ENCODE measurements at places on chromosomes 2 and 18.
A peak's percentile ranks its signal among the peaks of the same experiment; 100 is the strongest.

DNA sequence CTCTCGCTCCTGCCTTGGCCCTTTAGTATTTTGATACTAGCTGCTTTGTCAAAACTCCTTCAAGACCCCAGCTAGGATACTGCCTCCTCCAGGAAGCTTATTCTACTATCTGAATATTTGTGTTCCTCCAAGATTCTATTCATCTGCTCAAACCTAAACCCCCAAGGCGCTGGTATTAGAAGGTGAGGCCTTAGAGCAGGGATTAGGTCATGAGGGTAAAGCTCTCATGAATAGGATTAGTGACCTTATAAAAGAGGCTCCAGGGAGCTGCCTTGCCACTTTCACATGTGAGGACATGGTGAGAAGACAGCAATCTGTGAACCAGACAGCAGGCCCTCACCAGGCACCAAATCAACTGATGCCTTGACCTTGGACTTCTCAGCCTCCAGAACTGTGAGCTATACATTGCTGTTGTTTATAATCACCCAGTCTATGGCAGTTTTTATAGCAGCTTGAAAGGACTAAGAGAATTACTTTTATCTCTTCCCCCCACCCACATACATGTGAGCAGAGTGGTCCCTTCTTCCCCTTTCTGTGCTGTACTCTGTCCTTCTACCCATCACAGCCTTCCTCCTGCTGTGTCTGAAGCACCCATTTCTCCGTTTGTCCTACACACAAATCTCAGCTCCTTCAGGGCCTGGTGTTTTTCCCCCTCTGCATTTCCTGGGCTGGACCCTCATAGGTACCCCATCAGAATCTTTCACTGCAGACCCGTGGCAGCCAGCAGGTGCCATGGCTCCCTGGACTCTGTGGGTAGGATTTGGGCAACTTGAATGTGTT lies 54.5 kb downstream of the HS1BP3 start:
- peak; percentile 6 for DNase-seq

- DNase-seq: no peak
These were observed 54.8 kb downstream of the ZNF407 start for GRCh38 chr18:74652392-74652988.

DNA sequence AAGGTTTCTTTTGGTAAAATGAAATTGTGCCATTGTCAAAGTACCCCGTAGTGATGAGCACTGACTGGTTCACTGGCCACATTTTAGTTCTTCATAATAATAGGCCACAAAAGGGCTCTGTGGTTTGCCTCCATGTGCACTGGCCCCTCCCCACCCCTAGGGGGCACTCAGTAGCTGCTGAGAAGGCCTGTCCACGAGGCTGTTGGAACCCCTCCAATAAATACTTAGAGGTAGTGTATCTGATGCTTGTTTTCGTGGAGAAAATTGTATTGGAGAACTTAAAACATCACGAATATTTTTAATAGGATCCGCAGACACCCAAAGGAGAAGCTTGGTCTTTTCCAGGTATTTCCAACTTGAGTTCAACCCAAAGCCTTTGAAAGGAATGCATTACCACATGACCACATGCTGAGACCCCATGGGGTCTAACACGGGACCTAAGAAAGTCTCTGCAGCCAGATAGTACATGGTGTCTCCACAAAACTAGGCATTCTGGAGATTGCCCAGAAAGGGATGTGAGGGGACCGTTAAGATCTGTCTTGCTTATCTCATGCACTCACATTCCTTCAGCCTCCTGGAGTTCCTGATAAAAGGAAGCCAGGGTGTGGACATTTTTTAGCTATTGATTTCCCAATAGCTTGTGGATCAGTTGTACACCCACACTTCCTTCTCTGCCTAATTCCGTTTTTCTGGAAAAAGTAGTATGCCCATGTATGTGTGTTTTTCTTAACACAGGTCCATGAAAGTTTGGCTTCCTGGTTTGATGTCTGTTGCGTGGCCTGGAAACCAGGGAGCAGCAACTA lies 28.5 kb upstream of the NOSTRIN start:
- DNase-seq: peak; percentile 67

GRCh38 chr2:28896906-28897305 lies 2.4 kb downstream of the WDR43 start:
- peak; percentile 39 for DNase-seq

- peak; percentile 91 for DNase-seq
These were observed 149.2 kb upstream of the NFATC1 start for GRCh38 chr18:79246309-79247108.

DNA sequence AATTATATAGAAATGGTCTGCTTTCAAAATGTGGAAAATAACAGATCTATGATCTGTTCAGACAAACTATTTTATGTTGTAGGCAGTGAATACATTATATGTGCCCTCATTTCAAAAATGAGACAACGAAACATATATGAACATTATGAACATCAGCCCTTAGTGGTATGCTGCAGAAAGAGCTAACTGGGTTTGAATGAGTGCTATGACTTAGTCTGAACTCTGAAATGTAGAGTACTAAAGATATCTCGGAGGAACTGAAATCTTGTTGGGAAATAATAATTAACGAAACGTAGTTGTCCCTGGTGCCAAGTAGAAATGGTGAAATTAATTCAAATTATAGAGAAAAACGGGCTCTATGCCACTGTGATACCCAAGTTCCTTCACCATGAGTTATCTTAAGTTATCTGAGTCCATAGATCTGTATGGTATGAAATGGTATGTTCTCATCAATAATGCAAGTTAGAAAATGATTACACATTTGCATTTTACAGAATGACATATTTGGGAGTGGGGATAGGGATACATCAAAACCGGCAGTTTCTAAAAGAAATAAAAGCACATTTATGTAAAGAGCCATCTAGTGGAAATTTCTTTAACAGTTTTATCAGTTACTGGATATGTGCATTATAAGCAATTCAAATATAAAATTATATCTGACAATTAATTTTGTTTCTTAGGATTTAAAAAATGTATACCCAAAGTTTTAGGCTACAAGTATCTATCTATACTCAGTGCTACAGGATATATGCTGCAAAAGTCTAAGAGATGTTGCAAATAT lies 26.7 kb downstream of the STARD6 start:
- no peak for DNase-seq

GRCh38 chr2:159138642-159139182 lies 147.8 kb downstream of the WDSUB1 start:
- no peak for DNase-seq

DNA sequence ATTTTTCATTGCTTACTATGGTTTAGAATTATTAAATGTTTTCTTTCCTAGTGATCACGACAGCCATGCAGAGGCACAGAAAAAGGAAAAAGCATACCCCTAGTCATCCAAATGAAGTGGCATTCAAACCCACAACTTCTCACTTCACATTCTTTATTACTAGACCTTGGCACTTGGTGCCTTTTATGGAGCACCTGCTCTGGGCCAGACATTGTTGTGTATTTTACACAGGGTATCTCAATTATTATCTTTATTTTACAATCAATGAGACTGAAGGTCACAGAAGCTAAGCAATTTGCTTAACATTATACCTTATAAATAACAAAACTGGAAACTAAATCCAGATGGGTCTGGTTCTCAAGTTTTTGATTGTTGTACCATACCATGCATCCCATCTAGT lies 235.3 kb downstream of the LRATD1 start:
- no peak for DNase-seq

DNA sequence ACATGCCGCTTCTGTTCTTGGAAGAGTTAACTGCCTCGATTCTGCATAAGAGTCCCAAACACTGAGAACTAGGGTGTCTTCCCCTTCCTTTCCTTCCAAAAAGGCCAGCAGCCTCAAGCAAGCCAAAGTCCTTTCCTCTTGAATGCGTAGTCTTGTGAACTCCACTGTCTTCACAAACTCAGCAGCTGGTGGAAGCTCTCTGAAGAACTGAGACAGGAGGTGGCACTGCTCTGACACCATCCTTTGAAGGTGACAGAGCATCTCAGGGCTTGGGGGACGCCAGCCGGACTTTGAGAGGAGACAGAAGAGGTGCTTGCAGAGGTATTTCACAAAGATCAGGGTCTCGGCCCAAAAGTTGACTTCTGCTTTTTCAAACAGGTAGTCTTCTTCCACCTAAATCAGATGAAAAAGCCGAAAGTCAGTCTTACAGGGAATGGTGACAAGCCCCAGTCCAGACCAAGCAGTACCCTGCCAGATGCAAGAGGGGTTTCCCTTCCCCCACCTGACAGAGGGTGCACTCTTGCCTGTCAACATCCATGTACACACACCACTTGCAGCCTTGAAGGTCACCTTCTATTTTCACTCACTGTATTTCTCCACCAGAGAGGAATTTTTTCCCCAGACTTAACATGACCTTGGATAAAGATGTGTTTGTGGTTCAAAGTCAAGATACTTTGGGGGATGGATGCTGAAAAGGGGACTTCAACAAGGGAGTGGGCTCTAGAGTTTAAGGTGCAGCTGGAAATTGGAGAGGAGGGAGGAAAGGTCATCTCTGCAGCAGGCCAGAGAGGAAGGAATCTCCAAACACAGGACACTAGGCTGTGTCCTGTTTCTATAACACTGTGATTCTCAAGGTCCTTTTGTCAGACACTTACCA lies 4.8 kb upstream of the ZFP36L2 start:
- DNase-seq: no peak

- DNase-seq: no peak
These were observed 55.0 kb upstream of the PKDCC start for GRCh38 chr2:41992671-41993434.

- DNase-seq: peak; percentile 59
These were observed 228.6 kb upstream of the CHST9 start for GRCh38 chr18:27413495-27414401.

- no peak for DNase-seq
These were observed 212.3 kb downstream of the BCL2 start for GRCh38 chr18:63107171-63107845.

DNA sequence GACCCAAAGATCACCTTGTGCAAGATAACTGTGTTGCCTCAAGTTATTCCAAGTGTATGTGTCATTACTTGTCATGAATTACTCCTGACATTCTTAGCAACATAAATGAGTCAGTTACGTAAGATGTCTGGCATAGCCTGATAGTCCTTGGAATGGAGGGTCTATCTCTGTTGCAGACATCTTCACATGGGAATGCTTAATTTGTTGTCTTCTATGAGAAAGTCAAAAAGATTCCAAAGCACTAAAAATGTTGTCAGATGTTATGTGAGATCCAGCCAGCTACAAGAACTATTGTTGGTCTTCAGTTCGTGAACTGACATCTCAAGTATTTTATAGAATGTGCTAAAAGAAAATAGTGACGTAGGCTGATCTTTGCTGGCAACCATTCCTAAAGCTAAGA lies 178.2 kb upstream of the RASGRP3 start:
- peak; percentile 17 for DNase-seq

- no peak for DNase-seq
These were observed 251.4 kb downstream of the SLC8A1 start for GRCh38 chr2:40200366-40200915.

GRCh38 chr2:178441426-178441825 lies 9.5 kb downstream of the PRKRA start:
- no peak for DNase-seq

GRCh38 chr2:96558061-96558460 lies 21.5 kb downstream of the ARID5A start:
- no peak for DNase-seq

DNA sequence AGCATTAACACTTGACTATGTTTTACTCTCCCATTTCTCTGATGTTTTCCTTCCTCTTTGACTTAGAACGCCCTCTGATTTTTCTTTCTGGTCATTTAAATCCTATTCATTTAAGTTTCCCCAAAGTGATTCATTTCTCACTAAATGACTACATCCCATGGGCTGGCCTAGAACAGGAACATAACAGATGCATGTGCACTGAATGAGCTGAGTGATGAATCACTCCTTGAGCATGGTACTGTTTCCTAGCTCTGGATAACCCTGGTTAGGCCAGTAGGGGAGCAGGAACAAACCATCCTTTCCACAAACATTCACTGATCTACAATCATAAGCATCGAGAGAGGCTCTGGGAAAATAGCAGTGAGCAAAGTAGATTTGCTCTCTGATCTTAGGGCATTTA lies 221.9 kb upstream of the SETBP1 start:
- peak; percentile 1 for DNase-seq

DNA sequence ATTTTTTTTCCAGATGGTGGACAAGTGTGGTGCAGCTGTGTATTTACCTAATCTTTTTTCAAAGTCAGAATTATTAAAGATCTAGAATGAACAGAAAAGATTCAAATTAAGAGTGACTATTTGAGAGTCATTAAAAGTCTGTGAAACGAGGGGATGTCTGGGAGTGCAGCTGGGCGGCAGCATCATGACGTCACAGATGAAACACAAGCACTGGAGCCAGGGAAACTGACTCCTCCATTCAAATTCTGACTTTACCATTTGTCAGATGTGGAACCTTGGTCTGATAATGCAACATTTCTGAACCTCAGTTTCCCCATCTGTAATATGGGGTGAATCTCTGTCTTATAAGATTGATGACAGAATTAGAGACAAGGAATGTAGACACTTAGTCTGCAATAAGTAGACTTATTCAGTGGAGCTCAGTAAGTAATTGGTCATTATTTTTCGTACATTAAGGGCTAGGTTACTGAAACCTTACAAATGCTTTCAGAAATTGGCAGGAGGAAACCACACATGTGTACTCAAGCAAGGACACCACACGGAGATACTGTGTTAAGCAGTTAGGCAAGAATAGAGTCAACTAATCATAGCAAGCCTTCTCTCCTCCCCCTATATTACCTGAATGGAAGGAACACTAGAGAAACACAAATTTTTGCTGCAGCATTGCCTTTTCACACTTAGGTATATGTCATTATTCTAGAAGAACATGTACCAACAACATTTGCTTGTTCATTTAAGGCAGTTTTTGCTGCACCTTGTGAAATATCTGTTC lies 27.8 kb upstream of the CXXC1 start:
- no peak for DNase-seq

DNA sequence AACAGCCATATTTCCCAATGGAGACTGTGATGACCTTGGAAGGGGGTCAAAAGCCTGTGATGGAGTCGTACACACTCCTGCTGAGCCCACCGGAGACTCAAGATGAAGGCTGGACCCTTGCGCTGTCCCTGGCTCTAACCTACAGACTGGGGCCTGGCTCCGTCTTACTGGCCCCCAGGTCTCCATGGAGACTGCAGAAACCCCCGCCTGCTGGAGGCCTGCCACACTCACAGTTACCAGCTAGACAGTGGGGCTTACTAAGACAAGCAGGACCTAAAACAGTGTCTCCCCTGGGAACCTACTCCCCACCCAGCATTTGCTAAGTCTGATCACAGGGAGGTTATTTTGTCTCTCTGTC lies 9.6 kb downstream of the C2orf72 start:
- no peak for DNase-seq

DNA sequence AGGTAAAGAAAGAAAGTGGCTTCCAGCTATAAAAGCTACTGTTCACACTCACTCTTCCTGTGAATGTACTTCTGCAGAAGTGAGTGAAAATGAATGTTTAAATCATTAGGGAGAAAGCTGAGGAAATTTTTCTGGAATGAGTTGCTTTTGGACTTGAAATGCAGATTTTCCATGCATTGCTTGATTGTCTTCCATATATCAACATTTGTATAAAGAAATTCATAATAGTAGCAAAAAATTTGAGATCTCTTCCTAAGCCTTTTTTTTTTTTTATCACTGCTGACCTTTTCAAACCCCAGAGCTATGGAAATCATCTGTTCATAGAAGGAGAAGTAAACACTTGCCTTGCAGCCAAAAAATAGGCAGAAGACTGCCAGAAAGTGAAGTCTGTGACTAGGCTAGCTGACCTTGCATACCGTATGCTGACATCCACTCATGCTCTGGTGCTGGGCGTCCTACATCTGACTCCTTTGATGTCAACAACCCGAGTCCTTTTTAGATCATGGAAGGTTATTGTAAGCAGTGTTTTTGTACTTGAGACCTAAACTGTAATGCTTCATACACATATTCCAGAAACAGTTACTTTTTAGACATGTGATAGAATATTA lies 154.5 kb upstream of the RASGRP3 start:
- no peak for DNase-seq

Data from Daoy (cell line).